ENCODE measurements at places on chromosomes 12 and 14. TPM values are rescaled to one million over a fixed set of nuclear protein-coding genes. Genes with fewer than 3 reads are reported as not detected.

DNA sequence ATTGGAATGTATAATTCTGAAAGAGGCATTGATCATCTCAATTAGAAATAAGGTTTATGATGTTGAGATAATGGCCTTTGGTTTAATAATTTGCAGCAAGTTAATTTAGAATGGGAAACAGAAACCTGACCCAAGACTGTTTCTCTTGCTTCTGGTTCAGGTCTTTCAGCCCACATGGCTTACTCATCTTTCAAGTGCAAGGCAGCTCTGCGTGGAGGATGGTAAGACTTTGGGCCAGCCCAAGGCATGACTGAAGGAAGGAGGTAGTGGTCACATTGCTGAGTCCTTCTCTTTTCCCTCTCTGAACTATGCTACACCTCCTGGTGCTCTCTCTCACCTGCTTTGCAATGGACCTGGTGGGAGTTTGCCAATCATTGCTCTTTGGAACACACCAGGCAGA is 98.7 kb downstream of the CAND1 start:
- DNase-seq = no peak

DNA sequence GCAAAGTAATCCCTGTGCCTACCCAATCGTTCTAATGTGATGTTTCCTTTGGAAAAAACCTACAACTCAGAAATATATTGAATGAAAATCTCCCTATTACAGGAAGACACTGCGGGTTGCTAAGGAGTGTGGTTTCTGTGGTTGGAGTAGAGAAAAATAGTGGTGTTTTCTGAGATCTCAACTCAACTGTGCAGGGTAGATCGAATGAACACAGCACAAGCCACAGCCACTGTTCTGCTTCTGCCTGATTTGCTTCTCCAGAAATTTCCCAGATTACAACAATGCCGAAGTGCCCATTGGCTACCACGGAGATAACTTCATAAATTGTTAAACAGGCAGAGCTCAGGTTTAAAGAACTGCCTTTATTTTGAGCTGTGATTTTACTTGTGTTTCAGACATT is 480.4 kb downstream of the DIO2 start:
- no peak for DNase-seq

CACNB3 gene
- 3.2 TPM for total RNA-seq

DNA sequence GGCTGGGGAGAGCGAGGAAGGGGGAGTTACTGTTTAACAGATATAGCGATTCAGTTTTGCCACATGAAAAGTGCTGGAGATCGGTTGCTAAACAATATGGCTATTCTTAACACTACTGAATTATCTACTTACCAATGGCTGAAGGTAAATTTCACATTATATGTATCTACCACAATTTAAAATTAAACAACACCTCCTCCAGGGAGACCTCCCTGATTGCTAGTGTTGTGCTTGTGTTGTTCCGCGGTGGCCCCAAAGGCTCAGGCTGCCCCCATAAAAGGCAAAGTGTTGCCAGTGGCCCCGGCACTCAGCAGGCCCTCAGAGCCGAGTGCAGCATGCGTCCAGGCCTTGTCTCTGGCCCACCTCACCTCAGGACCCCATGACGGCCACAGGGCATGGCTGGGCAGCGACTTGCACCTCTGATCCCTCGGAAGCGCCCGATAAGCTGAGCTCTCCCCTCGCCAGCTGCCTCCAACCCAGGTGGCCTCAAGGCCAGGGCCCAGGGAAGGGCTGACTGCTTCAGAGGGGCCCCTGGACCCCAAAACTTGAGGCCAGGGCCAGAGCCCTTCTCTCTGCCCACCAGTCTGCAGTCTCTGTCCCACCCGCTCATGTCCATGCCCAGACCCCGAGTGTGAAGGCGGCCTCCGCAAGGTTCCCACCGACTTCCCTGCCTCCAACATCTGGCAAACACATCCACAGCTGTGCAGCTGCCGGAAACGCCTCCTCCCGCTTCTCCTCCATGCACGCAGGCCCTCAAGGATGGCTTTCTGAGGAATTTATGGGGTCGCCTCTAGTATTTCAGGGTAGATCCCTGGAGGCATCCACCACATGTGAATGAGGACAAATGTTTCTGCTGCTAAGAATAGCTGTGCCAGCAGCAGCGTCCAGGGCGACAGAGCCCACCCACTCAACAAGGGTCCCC is 60.0 kb downstream of the NCOR2 start:
- no peak for DNase-seq

BDKRB1 gene
- total RNA-seq = not detected

DNA sequence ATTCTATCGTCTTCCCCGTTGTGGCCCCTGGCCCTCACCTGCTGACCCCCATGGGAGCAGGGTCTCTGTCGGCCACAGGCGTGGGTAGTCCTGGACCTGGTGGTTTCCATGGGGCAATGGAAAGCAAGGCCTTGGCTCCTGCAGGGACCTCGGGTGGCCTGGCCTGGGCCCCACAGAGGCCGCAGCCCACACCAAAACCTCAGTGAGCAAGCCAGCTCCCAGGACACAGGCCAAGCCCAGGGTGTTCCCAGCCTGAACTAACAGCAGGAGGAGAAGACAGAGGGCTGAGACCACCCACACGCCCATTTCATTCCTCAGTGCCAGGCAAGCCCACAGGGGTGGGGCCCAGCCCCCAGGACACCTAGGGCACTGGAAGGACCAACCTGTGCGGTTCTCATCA is 16.9 kb downstream of the ABCB9 start:
- no peak for DNase-seq

- no peak for DNase-seq
These were observed 152.6 kb upstream of the NOS1 start for GRCh38 chr12:117514016-117514415.

- no peak for DNase-seq
These were observed 21.4 kb upstream of the ADGRD1 start for GRCh38 chr12:130932061-130932930.

DNA sequence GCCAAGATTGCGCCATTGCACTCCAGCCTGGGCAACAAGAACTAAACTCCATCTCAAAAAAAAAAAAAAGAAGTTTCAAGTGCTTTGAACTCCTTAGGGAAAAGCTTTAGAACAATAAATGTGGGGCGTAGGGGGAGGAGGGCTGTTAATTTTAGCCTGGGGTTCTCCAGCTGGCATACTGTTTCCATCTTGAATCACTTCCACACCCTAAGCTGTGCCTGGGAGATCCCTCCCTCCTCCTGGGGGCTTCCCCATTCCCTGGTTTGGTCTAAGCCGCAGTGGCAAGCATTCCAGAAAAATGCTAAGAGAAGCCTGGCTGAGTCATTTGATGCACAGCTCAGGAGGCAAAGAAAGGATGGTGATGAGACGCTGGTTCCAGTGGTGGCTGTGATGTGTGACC is 2.3 kb upstream of the ZNF384 start:
- DNase-seq = no peak

DNA sequence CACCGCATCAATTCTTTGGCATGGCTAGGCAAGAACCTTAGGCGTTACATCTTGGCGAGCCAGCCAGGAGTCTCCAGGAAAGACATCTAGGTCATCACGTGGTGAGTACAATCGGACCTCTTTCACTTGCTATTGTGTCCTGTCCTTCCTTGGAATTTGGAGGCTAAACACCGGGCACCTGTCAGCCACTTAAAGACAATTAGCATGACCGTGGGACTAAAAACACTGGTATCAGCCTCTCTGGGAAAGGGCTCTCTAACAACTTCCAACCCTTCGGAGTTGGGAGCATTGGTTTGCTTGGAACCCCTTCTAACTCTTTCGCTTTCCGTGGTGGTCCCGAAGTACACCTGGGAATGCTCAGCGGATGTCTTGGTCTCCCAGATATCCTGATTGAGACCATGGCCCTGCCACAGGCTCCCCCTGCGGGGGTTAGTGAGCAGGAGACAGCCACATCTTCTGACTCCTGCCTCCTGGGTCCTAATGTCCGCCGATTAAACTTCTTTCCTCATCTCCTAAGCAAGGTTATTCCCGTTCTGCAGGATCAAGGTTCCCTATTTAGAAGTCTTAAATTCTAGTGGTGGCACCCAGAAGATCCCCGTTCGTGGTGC is 971.7 kb downstream of the FSCB start:
- no peak for DNase-seq

ERP27 gene
- 25.8 TPM for total RNA-seq

- DNase-seq = no peak
These were observed 484 bp downstream of the ALKBH1 start for GRCh38 chr14:77707355-77707723.

PLBD1 gene
- total RNA-seq = 0.86 TPM

HOXC12 gene
- not detected for total RNA-seq

KRT3 gene
- total RNA-seq = not detected

CYP27B1 gene
- total RNA-seq = 1.4 TPM

- no peak for DNase-seq
These were observed 4.6 kb downstream of the FOXJ2 start for GRCh38 chr12:8037046-8037663.

- DNase-seq = peak; percentile 67
These were observed at the start of gene APPL2 for GRCh38 chr12:105235732-105236476. TSS of gene APPL2 (minus strand) at chr12:105236174. CDS start at chr12:105236012, 162 bp downstream.

DNA sequence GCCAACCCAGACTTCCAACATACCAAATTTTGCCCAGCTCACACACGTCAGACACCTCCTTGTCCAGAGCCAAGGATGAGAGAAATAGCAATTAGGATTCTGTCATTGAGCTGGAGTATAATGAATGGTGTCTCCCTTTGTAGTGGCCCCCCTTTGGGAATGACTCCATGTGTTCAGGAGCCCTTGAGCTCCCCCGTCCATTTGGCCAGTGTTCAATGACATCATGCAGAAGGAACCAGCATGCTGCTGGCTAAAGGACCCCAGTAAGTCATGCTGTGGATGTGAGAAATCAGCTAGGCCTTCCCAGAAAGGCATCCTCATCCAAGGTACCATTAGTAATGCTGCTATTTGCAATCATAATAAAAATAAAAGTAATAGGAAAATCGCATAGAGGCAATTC is 158.8 kb upstream of the SRRM4 start:
- no peak for DNase-seq

GXYLT1 gene
- total RNA-seq = 9.9 TPM

MIPOL1 gene
- not detected for total RNA-seq

DNA sequence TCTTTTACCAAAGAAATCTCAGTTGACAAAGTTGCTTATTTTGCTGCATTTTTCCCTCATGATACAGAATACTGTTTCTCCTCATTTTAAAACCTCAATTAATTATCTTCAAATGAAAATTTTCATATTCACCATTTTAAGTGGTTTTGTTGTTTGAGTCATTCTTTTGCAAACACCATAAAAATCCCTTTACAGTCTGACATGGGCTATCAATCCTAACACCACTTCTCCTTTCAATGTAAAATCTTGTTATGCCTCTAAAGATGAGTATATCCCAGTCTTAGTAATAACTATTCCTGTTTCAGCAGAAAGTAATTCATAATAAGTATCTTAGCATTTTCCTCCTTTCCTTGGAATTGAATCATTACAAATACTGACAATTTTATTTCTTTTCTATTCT is 192.2 kb downstream of the SYT1 start:
- no peak for DNase-seq

DNA sequence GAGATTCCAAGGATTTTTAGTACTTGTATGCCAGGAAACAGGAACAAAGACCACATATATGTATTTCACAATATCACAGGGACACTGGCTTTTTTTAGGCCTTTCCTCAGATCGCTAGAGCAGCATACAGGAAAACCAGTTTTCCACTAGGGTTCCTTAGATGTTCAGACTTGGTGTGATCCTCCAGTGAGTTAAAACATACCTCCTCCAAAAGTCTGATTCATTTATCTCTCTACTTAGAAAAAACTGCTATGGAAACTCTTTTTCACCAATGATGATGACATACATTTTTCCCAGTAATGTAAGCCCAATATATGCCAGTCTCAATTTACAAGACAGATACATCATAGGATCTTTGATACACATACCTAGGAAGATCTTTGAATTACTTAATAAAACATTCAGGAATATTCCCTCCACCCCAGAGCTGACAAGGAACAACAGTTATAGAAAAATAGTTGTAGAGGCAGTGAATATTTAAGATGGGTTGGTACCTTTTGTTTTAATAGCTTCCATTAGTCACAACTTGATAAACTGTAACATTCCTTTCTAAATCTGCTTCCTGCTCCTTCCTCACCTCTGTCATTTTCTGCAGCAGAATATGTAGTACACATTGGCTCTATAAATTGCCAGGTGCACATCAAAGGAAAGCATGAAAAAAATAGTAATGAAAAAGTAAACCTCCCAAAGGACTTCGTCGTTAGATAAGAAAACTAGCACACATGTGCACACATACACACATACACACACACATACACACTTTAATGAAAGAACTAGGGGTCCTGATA is 27.5 kb downstream of the BCAT1 start:
- no peak for DNase-seq

DNA sequence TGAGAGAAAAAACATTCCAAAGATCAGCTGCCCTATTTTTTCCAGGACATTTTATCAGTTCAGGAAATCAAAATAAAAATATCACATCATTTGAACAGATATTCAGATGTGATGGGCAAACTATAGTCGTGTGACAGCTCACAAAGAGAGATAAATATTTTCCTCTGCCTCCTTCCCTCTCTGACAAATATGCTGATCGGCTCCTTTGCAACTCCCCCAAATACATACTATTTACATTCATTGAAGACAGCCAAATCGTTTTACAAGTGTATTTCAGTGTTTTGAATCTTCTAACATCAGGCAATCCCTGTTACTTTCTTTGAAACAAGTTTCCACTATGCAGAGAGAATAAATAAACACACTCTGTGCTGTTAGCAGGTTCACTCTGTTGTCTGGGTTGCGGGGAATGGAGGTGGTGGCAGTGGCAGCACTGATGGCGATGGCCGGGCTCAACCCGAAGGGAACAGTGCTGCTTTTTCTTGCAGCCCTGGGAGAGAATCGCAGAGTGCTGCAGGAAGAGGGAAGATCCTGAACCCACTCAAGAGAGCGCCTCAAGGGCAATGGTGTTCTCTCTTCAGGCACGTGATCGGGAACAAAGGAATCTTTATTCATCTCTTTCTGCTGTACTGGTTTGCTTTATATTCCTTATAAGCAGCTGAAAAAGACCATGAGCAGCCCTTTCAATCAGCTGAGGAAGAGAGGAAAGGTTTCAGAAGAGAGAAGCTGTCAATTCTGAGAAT is 142.5 kb downstream of the PHLDA1 start:
- DNase-seq = no peak

- DNase-seq = no peak
These were observed 11.6 kb downstream of the WNT5B start for GRCh38 chr12:1640328-1641234.

FOXA1 gene
- not detected for total RNA-seq

DNA sequence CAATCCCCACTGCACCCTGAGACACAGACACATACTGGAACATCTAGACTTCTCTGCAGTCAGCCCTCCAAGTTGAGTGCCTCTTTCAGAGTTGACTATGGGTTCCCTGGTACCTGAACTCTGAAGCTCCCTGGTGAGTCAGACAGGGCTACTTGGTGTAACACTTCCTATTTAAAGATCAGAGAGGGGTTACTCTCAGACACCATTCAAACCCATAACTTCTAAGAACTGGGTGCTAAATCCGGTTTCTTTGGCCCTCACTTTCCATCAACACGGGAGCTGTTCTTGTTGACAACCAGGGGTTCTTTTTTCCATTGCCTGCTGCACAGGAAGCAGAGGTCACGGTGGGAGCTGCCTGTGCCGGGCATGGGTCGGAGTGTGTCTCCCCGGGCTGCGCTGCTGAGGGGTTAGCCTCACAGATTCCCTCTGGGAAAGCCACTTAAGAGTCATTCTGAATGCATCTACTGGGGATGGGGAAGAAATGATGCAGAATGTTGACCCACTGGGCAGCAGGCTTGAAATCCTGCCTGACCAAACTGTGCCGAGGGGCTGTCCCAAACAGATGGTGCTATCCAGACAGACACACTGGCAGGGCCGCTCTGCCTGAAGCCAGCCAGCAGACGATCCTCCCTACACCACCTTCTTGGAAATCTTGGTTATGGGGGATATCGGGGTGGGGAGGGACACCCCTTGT is 74.1 kb downstream of the PITPNM2 start:
- DNase-seq = no peak

GRCh38 chr12:73731658-73732057 is 806.0 kb upstream of the ATXN7L3B start:
- DNase-seq = no peak

GRCh38 chr12:114508529-114509129 is 102.7 kb upstream of the TBX5 start:
- DNase-seq = peak; percentile 72
